ENCODE measurements at places on chromosomes 3 and 15.

DNA sequence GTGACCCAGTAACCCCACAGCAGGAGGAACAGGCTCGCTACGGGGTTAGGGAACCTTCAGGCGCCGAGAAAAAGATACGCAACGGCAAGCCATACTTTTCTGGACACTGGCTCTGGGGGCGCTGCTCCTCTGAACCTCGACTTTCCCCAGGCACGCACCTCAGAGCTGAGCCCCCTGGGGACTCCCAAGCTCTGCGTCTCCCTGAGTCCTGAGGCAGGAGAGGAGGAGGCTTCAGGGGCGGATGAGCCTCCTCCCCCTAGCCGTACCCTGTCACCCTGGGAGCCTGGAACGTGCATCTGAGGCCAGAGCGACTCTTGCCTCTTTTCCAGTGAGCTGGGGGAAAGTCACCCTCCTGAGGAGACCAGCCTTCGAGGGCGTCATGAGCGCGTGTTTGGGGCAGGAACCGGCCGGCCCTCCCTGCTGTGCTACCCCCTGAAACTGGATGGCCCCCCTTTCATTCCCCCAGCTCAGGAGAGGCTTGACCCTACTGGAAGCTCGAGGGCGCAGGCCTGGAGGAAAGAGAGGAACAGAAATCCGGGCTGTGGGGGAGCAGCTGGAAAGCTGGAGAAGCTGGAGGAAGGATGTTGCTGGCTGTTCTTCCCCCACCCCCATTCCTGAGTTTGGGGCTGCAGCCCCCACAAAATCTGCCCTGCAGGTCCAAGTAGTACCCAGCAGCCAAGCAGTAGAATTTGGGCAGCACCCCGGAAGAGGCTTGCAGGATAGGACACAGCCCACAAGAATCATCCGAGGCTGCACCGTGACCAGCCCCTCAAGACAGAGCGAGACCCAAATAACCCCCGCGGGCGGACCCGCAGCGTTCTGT lies 25.1 kb upstream of the POLG start:
- DNase-seq: no peak

GRCh38 chr3:36210840-36211651 lies 169.3 kb upstream of the STAC start:
- no peak for DNase-seq

- DNase-seq: no peak
Observed at GRCh38 chr15:84099181-84099580, 136.4 kb upstream of the GOLGA6L4 start.

GRCh38 chr15:54127574-54127973 lies 149.3 kb downstream of the UNC13C start:
- DNase-seq: no peak

DNA sequence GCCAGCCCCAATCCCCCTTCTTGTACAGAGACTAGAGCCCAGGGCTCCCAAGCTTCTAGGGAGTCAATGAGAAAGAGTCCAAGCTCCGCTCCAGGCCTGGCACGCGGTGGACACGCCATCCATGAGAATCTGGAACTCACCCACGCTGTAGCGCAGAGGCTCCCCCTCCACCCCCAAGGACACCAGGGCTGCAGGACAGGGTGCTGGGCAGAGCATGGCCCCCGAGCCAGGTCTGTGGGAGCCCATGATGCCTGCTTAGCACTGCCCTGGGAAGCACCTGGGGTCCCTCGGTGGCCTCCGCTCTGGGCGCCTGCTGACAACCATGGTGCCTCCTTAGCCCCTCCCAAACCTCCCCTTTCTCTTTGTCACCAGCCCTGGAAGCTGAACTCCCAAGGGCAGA lies 28.5 kb downstream of the ACSBG1 start:
- DNase-seq: peak; percentile 4

DNA sequence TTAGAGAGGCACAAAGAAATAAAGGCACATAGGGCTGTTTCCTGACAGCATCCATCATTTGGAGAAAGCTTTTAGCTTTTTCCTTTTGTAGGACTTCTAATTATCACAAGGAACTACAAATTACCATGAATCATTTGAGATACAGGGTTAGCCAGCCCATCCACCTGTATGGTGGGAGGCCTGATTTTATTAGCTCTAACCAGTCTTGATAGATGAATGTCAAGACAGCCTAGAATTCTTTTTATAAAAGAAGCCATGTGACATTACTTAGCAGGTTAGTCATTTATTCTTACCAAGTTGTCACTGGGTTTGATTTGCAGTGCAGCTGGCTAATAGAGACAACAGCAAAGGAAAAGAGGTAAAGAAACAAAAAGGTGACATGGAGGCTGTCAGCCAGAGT lies 618.1 kb downstream of the ZNF385D start:
- DNase-seq: no peak

DNA sequence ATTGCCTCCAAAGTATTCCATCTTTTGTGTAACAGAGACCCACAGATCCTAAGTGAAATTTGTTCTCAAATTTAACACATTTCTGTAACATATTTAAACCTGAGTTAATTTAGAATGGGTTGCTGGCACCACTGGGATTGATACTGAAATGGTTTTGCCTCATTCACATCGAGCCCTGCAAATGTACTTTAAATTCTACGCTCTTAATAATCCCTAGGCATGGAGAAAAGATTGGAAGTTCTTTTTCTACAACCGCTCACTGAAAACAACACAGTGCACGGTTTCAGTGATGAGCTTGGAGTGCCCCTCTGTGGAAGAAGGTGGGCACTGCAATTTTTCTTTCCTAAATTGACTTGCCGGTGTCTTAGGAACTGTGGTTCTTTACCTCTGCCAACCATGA lies 109.9 kb upstream of the ATP11B start:
- peak; percentile 82 for DNase-seq

DNA sequence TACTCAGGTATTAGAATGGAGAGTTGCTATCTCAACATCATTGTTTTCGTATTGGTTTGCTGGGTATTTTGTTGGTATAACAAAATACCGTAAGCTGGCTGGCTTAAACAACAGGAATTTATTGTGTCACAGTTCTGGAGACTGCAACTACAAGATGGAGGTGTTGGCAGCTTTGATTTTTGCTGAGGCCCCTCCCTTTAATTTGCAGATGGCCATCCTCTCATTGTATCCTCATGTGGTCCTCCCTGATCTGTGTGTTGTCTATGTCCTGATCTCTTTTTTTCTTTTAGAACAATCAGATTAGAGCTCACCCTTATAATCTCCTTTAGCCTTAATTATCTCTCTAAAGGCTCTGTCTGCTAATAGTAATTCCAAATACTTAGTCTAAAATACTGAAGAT lies 299.8 kb upstream of the GOLIM4 start:
- DNase-seq: no peak

DNA sequence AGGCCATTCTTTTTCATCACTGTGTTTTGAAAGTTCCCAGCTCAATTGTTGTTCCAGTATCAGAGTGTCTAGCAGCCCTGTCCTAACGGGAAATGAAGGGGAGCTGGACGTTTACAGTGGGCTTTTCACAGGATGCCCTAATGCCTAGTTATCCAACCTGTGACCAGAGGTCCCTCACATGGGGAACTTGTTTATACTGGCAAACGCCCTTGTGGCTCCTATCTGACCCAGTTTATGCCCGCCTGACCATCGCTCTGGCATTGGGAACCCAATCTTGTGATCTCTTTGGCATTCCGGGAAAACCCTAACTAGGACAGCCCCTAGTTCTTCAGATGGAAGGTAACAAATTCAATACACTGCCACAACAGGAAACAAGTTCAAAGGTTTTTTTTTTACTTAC lies 14.5 kb upstream of the MYRIP start:
- DNase-seq: no peak

DNA sequence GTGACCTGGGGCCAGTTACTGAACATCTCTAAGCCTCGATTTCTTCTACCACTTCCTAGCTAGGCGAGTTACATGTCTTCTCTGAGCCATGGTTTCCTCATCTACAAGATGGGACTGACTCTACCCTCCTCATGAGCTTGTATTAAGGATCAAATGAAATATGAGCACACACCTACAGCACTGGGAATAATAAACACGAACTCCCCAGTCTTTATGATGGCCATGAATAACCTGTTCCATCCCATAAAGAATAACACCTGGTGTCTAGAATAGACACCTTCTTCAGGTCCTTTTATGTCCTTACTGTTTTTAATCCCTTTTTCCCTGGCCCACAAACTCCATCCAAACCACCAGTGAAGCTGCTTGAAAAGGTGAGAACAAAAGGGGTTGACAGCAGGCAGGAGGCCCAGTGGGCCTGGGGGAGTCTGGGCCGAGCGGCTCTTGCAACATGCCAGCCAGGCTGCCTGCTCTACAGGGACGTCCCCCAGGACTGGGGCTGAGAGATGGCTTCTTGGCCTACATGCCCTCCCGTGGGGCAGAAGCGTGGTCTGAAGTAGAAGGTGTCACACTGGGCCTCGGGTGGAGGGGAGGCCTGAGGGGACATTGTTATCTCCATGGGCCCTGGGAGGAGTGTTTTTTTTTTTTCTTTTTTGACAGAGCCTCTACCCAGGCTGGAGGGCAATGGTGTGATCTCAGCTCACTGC lies 178.2 kb downstream of the RAB11A start:
- DNase-seq: no peak

- DNase-seq: peak; percentile 35
Observed at GRCh38 chr15:91890614-91891013, 37.1 kb downstream of the SLCO3A1 start.

- DNase-seq: no peak
Observed at GRCh38 chr3:62566022-62566557, 192.7 kb upstream of the FEZF2 start.

GRCh38 chr15:88986949-88987590 lies 73.9 kb upstream of the MFGE8 start:
- no peak for DNase-seq

- DNase-seq: no peak
Observed at GRCh38 chr3:9729419-9729818, 2.1 kb upstream of the BRPF1 start.

DNA sequence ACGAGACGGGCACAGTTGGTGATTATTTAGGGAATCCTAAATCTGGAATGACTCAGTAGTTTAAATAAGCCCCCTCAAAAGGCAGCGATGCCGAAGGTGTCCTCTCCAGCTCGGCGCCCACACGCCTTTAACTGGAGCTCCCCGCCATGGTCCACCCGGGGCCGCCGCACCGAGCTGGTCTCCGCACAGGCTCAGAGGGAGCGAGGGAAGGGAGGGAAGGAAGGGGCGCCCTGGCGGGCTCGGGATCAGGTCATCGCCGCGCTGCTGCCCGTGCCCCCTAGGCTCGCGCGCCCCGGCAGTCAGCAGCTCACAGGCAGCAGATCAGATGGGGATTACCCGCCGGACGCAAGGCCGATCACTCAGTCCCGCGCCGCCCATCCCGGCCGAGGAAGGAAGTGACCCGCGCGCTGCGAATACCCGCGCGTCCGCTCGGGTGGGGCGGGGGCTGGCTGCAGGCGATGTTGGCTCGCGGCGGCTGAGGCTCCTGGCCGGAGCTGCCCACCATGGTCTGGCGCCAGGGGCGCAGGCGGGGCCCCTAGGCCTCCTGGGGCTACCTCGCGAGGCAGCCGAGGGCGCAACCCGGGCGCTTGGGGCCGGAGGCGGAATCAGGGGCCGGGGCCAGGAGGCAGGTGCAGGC lies 318.0 kb downstream of the FGF12 start:
- DNase-seq: peak; percentile 53

DNA sequence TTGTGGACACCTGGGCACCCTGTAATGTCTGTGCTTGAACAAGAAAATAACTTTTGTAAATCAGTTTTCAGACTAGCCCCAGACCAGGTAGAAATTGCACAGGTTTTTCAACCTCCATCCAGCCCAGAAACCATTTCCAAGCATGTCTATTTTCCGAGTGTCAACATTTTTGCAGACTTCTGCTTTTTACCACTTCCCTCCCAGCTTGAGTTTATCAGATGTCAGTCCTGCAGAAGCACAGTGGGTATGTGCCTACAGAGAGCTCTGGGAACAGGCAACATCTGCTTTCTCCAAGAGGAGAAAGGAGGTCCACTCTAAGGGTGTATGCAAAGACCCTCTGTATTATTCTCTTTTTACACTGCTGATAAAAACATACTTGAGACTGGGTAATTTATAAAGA lies 83.9 kb downstream of the LRRK1 start:
- no peak for DNase-seq

DNA sequence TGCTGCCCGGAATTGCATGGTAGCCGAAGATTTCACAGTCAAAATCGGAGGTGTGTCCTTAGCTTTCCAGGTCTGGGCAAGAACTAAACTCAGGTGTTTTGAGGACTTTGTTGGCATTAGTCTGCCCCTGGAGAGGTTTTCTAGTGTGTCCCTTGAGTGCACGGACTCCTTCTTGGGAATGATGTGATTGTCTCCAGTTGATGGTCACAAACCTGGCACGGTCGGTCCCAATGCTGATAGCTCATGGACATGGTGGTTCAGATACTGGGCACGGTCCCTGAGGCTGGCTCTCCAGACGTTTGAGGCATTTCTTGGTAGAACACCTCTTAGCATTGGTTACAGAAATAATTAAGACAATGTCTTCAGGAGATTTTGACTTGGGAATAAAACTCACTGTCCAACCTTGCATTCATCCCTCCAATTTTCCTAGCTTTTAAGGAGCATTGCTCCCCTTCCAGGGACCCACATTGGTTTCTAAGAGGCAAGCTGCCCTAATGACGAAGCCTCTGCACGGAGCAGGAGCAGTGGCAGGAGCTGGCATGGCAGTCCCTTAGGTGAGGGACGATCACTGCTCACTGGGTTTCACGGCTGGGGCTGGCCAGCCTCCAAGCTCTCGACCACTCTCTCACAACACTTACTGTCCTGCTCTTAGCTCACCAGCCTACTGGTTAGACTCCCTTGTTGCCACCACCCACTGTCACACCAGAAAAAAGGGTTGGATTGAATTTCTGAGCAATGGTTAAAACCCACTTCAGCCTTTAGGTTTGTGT lies 68.1 kb downstream of the PGPEP1L start:
- DNase-seq: no peak

GRCh38 chr3:60309539-60310268 lies 941.5 kb downstream of the FHIT start:
- no peak for DNase-seq

DNA sequence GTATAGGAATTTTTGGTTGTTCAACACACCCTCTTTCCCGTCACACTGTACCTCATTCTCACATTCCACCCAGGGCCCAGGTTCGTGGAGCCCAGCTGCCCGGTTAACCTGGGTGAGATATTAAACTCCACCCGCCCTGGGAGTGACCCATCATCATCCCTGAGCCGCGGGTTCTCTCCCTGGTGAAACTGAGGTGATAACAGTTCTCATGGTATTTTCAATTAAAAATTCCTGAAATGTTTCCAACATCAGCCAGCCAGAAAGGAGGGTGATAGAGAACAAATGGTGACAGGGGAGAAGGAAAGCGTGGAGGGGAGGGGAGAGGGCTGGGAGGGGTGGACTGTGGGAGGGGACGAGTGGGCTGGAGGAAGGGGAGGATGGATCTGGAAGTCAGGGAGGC lies 148.8 kb downstream of the ALDH1A2 start:
- DNase-seq: no peak

GRCh38 chr15:81157195-81157938 lies 23.3 kb downstream of the CFAP161 start:
- no peak for DNase-seq

GRCh38 chr15:75348034-75348561 lies 1.3 kb downstream of the NEIL1 start:
- peak; percentile 53 for DNase-seq

- DNase-seq: peak; percentile 43
Observed at GRCh38 chr3:11134794-11135193, 19.5 kb upstream of the HRH1 start.

- no peak for DNase-seq
Observed at GRCh38 chr3:46619845-46620778, 7.8 kb downstream of the FAM240A start.
